T-helper 2 cell treated with Interferon-gamma antibody and Interleukin-4, amounts not matched to agents 5 μg/mL and 100 μg/mL, for 36 hours (primary cell): ENCODE measurements at places on chromosomes 3 and 15.

DNA sequence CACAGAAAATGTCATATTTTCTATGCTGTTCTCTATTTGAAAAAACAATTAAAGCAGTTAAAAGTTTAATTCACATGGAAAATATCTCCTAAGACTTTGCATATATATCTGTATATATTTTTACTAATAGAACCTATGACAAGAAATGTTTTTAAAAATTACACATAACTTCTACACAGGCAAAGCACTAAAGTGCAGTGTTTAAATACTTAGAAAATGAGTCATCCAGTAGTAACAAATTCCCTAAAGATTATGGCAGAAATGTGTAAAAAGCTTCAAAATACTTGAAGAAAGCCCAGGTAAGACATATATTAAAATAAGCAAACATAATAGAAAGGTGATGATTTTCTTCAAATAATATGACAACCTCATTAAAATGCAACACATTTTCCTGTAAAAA is 236.6 kb downstream of the TBC1D5 start:
- H3K27me3 ChIP-seq = no peaks in the 10 kb centered on the region
- DNase-seq = no peak
- H3K36me3 ChIP-seq = no peaks in the 10 kb centered on the region

DNA sequence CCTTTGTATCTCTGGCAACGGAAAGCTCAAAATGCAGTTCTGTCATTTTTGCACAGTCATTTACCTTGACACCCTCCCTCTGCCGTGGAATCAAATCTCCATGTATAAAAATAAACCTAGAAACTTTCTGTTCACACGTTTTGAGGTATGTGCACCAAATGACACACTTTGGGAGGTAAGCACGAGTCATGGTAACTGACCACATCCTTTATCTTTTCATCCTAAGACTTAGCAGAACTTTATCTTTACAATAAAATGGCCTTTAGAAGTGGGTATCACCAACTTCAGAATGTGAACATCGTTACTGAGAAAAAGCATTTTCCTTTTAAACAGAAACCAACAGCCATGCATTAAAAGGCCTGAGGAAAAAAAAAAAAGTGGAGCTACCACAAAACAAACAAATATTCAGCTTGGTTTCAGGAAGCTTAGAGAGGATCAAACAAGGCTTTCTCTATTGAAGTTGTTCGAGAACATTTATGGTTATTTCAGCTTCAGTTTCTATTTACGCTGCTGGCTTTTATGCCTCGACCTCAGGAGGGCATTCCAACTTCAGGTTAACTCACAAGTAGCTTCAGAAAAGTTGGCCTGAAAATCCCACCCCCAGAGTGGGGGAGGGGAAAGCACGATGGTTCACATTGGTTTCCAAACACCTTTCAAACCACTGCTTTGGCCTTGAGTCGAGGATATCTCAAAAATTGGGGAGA is 171.1 kb upstream of the ICE2 start:
- H3K27ac ChIP-seq = peak overlapping the region; percentile 79
- peak overlapping the region; percentile 77 for H3K4me3 ChIP-seq
- H3K27me3 ChIP-seq = peaks cover 17% of the 10 kb centered on the region
- peak; percentile 51 for DNase-seq
- H3K36me3 ChIP-seq = no peaks in the 10 kb centered on the region

DNA sequence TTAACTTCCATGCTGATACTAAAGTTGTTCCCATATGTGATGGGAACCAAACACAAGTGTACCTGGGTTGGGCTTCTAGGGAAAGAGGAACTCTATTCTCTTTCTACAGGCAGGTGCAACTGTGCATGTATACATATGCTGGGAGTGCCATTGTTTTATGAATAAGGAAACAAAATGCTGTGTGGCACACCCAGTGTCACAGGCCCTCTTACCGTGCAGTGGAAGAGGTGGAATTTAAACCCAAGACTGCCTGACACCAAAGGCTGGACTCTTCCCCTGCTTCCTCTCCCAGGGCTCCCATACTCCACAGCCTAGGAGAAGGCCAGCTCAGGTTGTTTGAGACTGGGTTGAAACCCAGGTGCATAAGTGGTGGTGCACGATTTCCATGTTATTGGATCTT is 1.9 kb upstream of the FETUB start:
- peaks cover 21% of the 10 kb centered on the region for H3K27me3 ChIP-seq
- no peaks in the 10 kb centered on the region for H3K36me3 ChIP-seq
- DNase-seq = no peak
- H3K4me1 ChIP-seq = peaks cover 7% of the 10 kb centered on the region
- no peak overlapping the region for H3K4me3 ChIP-seq

DNA sequence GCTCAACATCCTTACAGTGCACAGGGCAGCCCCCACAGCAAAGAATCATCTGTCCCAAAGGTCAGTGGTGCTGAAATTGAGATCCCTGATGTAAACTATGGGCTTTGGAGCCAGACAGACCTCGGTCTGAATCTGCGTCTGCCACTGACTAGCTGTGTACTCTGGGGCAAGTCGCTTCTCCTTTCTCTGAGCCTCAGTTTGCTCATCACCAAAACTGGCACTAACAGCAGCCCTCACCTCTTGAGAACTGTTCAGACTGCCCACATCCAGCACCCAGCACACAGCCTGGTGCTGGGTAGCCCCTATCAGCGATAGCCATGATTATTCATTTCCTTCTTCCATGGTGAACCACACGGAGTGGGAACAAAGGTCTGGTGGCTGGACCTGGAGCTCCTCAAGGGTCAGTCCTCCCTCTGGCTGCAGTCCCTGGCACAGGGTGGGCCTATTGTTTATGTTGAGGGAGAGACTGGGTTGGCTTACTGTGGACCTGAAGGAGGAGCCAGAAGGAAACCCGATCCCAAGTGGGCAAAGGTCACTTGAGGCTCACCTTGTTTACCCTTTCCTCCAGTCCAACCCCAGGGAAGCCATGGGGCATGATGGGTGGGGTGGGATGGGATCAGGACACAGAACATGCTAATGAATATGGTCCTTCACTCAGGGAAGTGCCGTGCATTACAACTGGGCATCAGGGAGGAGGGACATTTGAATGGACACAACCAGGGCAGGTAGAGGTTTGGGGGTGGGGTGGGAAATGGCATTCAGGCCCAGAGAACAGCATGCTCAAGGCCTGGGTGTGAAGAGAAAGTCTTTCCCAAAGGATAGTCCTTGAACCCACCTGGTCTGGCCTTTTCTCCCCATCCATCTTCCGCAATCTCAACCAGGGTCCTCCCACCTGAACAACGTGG is 1.6 kb upstream of the PRKCD start:
- H3K4me3 ChIP-seq = no peak overlapping the region
- peaks cover 41% of the 10 kb centered on the region for H3K27me3 ChIP-seq
- H3K27ac ChIP-seq = no peak overlapping the region
- peaks cover 25% of the 10 kb centered on the region for H3K4me1 ChIP-seq

- no peak overlapping the region for H3K4me3 ChIP-seq
- H3K27me3 ChIP-seq = no peaks in the 10 kb centered on the region
- no peaks in the 10 kb centered on the region for H3K4me1 ChIP-seq
- no peak for DNase-seq
Measured at GRCh38 chr15:20659265-20659664, 117.7 kb upstream of the GOLGA6L6 start.

DNA sequence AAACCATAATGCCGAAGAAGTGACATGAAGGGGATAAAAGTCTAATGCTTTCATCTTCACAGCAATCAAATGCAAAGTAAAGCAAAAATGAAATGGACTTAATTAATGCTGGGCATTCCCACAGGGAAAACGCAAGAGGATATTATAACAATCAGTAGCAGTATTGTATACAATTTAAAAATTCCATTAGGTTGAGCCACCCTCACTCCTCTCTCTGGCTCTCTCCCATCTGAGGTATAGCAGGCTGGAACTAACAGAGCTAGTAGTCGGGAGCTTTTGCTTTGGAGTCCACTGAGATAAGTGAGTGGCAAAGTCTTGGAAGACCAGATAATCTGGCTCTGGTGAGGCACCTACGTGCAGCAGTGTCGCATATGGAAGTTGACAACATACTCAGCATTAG is 33.9 kb downstream of the DET1 start:
- peaks cover 4% of the 10 kb centered on the region for H3K36me3 ChIP-seq
- DNase-seq = no peak
- no peak overlapping the region for H3K27ac ChIP-seq
- H3K4me1 ChIP-seq = peaks cover 5% of the 10 kb centered on the region
- H3K27me3 ChIP-seq = no peaks in the 10 kb centered on the region

DNA sequence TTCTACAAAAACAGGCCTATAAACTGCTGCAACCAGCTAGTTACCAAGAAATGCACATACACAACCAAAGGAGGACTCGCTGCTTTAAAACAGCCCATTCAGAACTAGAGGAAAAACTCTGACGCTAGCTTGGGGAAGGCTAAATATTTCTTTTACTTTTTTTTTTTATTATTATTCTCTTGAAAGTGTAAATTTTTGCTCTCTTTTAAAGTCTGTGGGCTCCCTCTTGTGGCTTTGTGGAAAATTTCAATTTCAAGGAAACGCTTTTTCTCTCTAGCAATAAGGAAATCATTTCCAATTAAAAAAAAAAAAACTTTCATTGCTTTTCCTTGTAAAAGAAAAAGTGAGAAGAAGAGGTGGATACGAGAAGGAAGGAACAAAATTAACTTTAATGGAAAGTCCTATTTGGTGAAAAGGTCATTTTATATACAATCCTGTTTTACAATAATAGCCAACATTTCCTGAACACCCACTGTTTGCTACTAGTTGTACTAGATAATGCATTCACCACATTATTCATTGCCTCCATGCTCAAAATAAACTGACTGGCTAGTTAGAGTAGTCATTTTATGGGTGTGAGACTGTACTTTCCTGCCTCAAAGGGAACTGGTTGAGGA is 51.2 kb upstream of the SAMMSON start:
- H3K4me1 ChIP-seq = no peaks in the 10 kb centered on the region
- no peak overlapping the region for H3K27ac ChIP-seq
- H3K27me3 ChIP-seq = no peaks in the 10 kb centered on the region
- DNase-seq = no peak

DNA sequence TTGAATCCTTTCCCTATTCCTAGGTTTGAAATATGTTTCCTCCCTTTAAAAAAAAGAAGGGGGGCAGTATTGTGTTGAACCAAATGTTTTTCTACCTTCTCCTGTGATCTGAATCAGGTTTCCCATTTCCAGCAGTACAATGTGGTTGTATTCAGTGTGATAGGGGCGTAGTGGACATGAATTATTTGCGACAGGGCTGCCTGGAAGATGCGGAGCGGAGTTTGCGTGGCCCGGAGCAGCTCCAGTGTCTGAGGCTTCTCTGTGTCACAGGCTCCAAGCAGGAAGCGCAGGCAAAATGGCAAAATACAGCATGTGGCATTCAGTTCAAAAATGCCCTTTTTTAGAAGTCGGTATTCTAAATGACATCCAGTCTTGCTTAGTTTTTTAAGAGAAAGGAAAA is 154.4 kb downstream of the PGPEP1L start:
- peaks cover 42% of the 10 kb centered on the region for H3K4me1 ChIP-seq
- H3K27me3 ChIP-seq = no peaks in the 10 kb centered on the region
- H3K36me3 ChIP-seq = no peaks in the 10 kb centered on the region
- peak overlapping the region; percentile 95 for H3K27ac ChIP-seq
- peak; percentile 80 for DNase-seq
- peak overlapping the region; percentile 94 for H3K4me3 ChIP-seq
